ENCODE measurements at places on chromosomes 5 and 9.

- DNase-seq = no peak
Observed at GRCh38 chr5:144812763-144813162, 642.1 kb downstream of the KCTD16 start.

DNA sequence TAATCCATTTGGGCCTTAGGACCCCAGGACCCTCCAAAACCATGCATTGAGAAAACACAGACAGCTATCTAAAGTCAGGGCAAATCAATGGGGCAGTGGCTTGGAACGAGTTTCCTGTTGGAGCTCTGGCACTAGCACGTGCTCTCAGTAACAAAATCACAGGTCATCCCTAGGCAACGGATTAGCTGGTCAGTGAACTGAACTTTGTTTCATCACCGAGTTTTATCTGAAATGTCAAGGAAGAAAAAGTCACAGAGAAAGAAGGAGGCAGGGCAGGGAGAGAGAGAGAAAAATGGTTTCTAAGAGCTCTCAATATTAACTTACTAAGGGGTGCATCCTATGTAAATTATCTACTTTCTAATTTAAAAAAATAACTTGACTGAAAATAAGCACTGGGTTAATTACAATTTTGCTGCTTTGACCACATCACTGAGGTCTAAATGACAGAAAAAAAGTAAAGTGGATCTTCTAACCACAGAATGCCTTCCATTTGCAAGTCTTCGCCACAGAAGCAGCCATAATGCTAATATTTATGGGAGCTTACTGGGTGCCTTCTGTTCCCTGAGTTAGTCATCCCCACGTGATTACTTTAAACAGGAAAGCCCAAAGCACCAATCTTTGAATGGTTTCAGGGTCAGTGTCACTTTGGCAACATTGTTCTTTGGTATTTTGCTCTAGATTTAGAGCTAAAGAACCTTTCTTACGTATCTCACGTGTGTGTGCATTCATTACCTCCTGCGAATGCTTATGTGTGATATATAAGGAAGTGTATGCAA, 503.9 kb downstream of the RASEF start:
- DNase-seq = no peak

DNA sequence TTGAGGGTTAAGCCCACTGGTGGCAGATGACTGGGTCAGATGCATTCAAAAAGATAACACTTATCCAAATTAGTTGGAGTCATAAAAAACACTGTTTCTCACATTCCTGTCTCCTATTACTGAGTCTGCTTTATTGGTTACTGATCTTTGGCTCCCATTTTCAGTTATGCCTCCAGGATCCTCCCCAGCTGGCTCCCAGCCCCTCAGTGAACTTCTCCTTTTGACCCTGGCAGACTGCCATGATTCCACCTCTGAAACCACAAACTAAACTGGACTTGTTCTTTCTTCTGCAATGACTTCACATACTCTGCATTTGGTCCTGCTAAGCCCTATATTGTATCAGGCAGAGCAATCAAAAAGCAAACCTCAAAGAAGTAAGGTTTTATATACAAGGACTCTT, 860.8 kb upstream of the DMAC1 start:
- no peak for DNase-seq

GRCh38 chr5:157603333-157604190, 28.0 kb upstream of the ADAM19 start:
- DNase-seq = peak; percentile 49

GRCh38 chr9:75582870-75583269, 307.6 kb upstream of the PCSK5 start:
- DNase-seq = no peak

DNA sequence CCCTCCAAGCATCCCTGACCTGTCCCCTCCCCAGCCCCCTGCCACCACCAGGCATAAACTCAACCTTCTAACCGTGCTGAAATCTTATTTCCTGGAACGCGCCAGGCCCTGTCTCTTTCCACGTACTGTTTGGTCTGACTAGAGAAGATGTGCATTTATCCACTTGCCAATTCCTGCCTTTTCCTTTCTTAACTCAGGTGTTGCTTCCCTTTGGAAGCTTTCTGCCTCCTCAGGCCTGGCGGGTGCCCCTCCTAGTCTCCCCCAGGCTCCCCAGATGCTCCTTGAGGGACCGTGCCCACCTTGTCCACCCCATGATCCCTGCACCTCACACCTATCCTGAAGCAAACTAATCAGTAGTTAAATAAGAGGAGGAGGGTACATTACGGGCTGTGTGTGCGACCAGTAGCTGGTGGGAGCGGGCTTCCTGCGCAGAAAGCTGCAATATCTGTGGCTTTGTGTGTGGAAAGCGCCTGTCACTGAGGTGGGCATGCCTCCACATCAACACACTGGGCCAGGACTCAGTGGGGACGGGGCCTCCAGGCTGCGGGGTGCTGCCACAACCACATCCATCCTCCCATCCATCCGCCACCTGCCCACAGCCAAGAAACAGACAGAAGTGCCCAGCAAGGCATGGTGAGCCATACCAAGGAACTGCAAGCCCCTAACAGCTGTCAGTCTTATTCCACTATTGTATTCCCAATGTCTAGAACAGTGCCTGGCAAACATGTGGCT, 73.5 kb downstream of the COL23A1 start:
- DNase-seq = no peak

DNA sequence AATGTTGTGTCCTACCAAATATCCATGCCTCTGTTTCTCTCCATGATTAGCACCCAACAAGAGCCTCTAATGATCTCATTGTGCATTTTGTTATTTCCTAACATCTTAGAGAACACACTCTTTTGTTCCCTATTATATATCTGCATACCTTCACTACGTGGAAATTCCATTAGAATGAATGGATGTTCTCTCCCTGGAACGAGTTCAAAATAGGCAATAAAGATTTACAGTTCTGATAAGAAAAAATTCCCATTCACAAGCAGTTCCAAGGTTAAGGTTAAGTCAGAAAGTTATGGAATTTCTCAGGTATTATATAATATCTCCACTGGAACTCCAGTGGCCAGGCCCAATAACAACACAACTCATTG, 83.7 kb downstream of the TRPM6 start:
- no peak for DNase-seq

DNA sequence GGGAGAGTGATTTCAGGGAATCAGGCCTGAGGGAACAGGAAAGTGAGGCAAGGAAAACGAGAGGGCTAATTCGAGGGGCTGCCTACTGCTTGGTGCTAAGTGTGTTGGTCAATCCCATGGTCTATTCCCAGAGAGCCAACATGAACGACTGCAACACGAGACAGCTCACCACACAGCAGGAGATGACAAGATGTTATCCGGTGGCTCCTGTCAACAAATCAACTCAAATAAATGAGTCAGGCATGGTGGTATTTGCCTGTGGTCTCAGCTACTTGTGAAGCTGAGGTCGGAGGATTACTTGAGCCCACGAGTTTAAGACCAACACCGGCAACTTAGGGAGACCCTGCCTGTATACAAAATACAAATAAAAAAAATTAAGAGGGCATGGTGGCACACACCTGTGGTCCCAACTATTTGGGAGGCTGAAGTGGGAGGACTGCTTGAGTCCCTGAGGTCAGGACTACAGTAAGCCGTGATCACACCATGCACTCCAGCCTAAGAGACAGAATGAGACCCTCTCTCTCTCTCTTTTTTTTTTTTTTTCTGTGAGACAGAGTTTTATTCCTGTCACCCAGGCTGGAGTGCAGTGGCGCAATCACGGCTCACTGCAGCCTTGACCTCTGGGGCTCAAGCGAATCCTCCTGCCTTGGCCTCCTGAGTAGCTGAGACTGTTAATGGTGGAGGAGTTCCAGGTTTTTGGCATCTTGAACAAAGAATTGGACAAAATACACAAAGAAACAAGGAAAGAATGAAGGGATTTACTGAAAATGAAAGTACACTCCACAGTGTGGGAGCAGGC, 9.0 kb upstream of the FAF2 start:
- DNase-seq = no peak

GRCh38 chr9:108259917-108260675, 595.7 kb downstream of the ACTL7B start:
- DNase-seq = no peak

DNA sequence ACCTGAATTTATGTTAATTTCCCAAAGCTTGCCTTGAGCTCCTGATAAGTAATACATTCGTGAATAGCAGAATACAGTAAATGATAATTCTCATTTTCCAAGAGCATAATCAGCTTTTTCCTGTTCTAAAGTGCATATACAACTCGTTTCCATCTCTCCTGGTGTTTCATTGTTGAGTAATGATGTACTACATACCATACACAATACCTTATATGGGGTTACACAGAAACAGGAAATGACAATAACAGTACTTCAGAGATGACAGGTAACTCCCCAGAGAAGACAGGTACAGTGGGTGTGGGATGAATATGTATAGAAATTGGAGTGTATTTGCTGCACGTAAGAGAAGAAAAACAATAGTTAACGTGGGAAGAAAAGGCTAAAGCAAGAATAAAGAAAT, 287.1 kb downstream of the TENT4A start:
- DNase-seq = no peak

- no peak for DNase-seq
Observed at GRCh38 chr5:97601651-97602050, 418.6 kb upstream of the RIOK2 start.

- DNase-seq = no peak
Observed at GRCh38 chr5:73022471-73023169, 66.8 kb downstream of the FCHO2 start.

- no peak for DNase-seq
Observed at GRCh38 chr9:127491516-127491915, 40.2 kb downstream of the LRSAM1 start.

GRCh38 chr9:69932901-69933300, 110.7 kb upstream of the MAMDC2 start:
- no peak for DNase-seq

DNA sequence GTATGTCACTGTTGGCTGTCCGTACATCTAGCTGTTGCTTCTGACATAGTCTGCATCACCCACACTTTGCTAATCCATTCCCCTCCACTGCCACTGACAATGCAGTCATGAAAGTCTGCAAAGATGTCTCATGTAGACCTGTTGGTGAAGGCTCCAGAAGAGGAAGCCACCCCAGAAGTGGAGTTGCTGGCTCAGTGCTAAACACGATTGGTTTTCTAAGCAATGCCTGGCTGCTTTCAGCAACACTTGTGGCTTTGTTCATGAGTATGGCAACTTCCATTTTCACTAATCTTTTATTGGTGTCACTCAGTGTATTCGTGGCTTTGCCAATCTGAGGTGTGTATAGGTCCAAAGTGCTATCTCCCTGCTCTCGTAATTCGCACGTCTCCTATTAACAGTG, 288.1 kb downstream of the GADD45G start:
- no peak for DNase-seq

- DNase-seq = no peak
Observed at GRCh38 chr5:77952636-77953212, 176.6 kb upstream of the TBCA start.

DNA sequence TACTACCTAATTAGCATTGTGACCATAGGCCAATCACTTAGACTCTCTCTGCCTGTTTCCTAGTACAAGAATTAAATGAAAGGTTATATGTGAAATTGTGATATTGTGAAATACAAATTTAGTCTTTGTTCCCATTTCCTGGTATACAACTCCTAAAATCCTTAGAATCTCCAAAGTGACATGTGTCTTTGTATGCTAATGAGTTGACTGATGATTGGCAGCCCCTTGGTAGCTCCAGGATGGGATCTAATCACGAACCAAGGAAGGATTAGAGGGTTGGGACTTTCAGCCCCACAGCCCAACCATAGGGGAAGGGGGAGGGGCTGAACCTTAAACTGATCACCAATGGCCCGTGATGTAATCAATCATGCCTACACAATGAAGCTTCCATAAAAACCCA, 31.6 kb downstream of the ATP6V0E1 start:
- DNase-seq = no peak

DNA sequence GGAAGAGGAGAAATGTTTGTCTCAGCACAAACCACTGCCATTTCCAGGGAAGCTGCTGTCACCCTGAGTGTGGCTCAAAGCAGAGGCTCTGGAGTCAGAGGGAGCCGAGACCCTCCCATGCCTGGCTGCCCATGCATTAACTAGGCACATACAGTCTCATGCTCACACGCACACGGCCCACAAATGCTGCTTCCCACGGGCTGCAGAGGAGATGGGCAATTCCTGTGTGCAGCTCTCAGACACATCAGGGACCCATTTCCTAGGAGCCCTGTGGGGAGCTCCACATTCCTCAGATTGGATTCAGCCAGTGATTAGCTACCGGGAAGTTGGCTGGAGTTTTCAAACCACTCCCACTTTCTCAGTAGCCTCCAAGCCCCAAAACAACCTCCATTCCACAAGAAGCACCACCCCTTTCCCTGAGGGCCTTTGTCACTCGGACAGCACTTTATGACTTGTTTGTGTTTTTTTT, 9.1 kb upstream of the PTGES start:
- DNase-seq = no peak

DNA sequence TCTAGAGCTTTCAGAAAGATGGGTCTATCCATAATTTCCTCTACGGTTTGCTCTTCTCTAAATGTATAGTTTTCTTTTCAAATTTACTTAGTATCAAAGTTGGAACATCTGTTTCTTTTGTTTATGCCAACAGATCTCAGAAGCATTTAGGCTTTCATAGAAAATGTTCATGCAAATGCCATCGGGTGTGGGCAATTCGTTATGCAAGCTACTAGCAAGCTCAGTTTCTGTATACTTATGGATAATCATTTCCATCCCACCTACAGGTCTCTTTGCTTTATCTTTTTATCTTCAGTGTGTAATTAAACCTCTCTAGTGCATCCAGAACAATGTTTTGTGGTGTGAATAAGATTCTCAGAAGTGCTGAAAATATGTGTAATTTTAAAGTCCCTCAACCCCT, 59.9 kb downstream of the NUDT12 start:
- no peak for DNase-seq

GRCh38 chr9:80571953-80572352, 1000.2 kb downstream of the TLE4 start:
- DNase-seq = no peak
